ENCODE measurements at places on chromosomes 12 and 14.
A peak's percentile ranks its signal among the peaks of the same experiment; 100 is the strongest.

DNA sequence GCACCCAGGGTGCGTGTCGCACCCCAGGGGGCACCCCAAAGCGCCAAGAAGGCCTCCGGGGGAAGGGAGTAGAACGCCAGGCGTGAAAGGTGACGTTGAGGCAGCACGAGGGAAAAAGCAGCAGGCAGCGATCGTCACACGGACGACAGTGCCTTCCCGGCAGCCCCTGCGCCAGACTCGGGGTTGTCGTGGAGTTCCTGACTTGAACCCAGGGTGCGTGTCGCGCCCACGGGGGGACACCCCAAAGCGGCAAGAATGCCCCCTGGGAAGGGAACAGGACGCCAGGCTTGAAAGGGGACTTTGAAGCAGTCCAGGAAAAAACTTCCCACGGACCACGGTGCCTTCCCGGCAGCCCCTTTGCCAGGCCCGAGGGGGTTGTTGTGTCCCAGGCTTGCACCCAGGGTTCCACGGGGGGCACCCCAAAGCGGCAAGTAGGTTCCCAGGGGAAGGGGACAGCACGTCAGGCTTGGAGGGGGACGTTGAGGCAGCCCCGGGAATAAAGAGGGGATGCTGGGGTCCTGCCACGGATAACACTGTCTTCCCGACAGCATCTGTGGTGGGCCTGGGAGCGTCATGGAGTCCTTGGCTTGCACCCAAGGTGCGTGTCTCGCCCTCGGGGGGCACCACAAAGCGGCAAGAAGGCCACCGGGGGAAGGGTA is 159.2 kb upstream of the ALG10B start:
- no peak for DNase-seq

GRCh38 chr12:93085383-93086287 is 156.5 kb upstream of the EEA1 start:
- no peak for DNase-seq

DNA sequence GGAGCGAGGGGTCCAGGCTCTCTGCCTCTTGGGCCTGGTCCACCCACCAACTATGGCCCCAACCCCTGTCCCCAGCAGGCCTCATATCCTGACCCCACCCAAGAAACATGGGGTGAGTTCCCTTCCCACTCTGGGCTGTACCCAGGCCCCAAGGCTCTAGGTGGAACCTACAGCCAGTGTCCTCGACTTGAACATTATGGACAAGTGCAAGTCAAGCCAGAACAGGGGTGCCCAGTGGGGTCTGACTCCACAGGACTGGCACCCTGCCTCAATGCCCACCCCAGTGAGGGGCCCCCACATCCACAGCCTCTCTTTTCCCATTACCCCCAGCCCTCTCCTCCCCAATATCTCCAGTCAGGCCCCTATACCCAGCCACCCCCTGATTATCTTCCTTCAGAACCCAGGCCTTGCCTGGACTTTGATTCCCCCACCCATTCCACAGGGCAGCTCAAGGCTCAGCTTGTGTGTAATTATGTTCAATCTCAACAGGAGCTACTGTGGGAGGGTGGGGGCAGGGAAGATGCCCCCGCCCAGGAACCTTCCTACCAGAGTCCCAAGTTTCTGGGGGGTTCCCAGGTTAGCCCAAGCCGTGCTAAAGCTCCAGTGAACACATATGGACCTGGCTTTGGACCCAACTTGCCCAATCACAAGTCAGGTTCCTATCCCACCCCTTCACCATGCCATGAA is 8.6 kb downstream of the ARHGAP9 start:
- no peak for DNase-seq

GRCh38 chr14:32020882-32021281 is 56.2 kb upstream of the ARHGAP5 start:
- DNase-seq, result no peak

DNA sequence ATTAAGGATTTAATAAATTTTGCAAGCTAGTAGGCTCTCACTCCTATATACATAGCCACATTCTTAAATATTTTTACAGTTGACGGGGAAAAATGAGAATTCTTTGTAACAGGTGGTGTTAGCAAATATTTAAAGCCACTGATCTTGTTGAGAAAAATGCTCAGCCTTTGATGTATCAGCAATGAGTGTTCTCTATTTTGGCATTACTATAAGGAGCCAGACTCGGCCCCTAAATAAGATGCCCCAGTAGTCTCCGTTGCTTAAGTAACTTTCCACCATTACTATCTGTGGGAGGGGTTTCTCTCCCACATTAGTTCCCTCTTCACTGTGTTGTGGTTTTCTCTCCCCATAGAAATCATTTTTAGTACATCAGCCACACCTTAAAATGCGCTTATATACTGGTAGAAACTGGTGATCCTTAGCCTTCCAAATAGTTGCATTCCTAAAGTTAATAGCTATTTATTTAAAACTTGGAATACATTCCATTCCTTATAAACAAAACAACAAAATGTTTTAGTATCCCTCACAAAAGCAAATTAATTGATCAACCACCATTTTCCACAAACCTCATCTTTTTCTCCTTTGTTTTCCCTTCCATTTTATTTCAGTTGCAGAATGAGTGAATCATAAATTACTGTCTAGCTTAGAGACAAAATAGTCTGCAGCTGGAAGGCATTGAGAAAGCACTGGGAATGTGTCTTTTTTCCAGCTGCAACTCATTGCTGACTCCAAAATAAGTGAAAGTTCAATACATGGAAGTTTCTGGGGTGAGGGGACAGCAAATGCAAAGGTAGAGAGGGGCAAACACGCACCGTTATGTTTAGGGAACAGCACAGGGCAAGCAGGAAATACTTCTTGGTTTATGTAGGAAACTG is 84.7 kb upstream of the FERMT2 start:
- DNase-seq, result no peak

GRCh38 chr14:75871181-75871880 is 110.5 kb downstream of the TGFB3 start:
- DNase-seq, result no peak

- DNase-seq, result no peak
Observed at GRCh38 chr12:113472191-113473121, 785 bp upstream of the LHX5 start.

GRCh38 chr12:230925-231671 is 17.1 kb upstream of the SLC6A12 start:
- no peak for DNase-seq

GRCh38 chr14:68020999-68021663 is 201.6 kb downstream of the RAD51B start:
- peak; percentile 82 for DNase-seq

GRCh38 chr14:32438517-32438916 is 109.4 kb downstream of the AKAP6 start:
- no peak for DNase-seq

- DNase-seq, result no peak
Observed at GRCh38 chr12:11780521-11781101, 131.1 kb downstream of the ETV6 start.

- no peak for DNase-seq
Observed at GRCh38 chr12:64178122-64178521, 44.0 kb downstream of the KICS2 start.

- DNase-seq, result peak; percentile 25
Observed at GRCh38 chr14:24941719-24942118, 108.2 kb downstream of the STXBP6 start.

DNA sequence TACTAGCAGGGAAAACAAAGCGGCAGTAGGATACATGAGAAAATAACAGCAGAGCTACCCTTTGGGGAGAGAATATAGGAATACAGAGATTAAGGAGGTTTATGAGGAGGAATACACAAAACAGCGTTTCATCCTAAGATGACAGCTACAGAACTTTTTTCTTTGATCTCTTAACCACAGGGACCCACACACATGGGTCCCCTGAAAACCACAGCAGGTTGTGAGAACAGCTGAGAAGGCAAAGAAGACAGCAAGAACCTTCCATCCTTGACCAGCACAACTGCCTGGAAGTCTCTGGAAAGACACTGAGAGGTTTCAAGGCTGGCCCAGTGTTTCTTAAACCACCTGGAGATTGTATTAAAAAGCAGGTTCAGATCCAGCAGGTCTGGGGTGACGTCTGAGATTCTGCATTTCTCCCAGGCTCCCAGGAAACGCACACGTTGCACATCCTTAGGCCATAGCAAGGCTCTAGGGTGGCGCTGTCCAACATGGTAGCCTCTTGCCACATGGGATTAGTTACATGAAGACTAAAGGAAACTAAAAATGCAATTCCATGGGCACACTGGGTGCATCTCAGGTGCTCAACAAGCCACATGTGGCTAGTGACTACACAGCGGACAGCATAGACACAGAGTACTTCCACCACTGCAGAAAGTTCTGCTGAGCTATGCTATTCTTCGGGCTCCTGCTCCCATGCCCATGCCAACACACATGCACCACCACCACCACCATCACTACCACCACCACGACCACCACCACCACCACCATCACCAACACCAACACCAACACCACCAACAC is 92.3 kb downstream of the FOXN3 start:
- DNase-seq, result no peak

- no peak for DNase-seq
Observed at GRCh38 chr12:47123730-47124129, 44.0 kb upstream of the AMIGO2 start.

GRCh38 chr12:60760965-60761364 is 1165.1 kb downstream of the SLC16A7 start:
- DNase-seq, result no peak

GRCh38 chr14:101293605-101294004 is 267.7 kb upstream of the DIO3 start:
- DNase-seq, result no peak

- no peak for DNase-seq
Observed at GRCh38 chr12:22248121-22248520, 86.4 kb downstream of the ST8SIA1 start.

- no peak for DNase-seq
Observed at GRCh38 chr12:111598637-111599452, at the start of gene ATXN2. Gene ATXN2, minus strand, starts transcription at chr12:111599315. Its CDS starts 281 bp downstream, at chr12:111599034.

DNA sequence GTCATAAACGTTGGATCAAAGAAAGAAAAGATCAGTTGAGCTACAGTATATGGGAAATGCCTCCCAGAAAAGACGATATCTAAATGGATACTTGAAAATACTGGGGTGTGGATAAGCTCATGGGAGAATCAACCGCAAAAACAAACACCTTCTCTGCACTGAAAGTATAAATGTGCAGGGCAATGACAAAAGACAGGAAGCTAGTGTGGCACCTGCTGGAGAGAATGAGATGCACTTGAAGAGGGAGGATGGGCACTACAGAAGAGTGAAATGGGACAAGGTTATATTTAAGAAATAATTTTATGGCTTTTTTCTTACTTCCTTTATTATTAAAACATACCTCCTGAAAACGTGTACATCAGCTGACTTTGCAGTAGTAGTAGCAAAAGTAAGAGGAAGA is 153.7 kb downstream of the PRKD1 start:
- DNase-seq, result peak; percentile 50

DNA sequence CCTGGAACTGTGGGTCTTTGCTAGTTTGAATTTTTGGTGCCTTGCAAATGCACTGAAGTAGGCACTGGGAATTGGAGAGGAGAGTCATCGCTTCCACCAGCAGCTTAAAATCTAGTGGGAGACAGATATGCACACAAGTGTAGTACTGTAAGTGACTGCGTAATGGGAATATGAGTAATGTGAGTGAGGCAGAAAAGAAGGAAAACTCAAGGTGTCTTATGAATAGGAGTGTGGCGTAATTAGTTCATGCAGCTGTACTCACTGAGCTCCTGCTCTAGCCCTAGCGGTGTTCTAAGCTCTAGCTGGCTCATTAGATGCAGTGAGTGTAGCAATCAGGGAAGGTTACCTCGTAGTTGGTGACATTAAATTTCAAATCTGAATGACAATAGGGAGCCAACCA is 2.8 kb downstream of the TCP11L2 start:
- no peak for DNase-seq

DNA sequence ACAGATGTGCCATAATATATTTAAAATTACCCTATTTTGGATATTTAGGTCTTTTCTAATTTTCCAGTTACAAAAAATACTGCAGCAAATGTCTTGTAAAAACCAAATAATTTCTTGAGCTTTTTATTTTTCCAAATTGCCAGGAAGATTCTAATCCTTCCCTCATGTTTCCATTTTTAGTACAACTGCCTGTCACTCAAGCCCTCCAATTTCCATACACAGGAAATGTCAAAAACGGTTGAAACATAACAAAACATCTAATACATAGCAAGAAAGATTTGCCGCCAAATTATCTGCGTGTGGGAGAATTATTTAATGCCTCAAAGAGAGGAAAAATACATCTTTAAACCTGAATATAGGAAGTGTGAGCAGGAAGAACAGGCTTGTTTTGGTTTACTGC is 2.3 kb upstream of the FOXJ2 start:
- DNase-seq, result no peak

DNA sequence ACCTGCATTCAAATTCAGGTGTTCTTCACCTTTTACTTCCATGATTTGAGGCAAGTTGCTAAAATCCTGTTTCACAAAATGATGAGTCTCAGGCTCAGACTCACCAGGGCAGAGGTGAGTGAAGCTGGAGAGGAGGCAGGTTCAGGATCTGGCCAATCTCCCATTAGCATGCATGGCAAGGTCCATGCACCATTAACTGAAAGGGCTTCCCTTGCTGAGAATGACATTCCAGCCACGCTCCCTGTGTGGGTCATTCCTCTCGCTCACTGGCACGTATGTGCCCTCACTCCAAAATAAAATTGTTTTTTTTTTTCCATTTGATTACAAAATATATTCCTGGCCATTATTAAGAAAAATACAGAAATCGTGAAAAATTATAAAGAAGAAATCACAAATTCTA is 257.6 kb downstream of the C12orf75 start:
- DNase-seq, result no peak

- no peak for DNase-seq
Observed at GRCh38 chr12:5003025-5003666, 40.5 kb upstream of the KCNA5 start.

DNA sequence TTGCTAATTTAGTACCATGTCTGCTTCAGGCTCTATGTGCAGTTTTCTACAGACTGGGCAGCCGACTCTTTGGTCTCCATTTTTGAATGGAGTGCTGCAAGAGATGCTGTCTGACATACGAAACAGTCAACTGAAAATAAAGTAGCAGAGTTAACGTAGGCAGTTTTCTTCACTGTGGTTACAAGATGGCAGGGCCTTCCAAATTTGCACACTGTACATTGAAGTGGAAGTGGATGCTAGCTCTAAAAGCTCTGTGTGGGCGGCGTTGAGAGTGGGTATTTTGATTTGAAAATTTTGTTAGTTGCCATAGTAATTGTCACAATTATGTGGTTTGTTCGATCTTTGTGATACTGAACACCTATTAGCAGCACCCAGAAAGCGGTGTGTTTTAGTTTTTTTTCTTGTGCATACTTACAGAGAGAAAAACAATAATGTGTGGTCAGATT is 154.9 kb upstream of the ATP2B1 start:
- no peak for DNase-seq

DNA sequence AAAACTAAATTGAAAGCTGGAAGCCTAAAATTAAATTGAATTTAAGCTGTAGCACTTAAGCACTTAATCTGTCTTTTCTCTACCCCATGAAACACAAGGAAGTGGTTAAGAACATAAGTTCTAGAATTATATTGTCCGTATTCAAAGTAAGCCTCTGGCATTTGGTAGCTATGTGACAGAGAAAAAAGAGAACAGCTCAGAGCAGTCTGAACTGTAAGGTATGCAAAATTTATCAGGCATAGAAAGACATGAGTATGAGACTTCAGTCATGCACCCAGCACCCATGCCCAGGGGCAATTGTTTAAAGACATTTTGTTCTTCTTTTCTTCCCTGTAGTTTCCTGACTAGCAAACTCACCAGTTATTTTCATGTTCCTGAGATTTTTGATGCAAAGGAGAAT is 116.7 kb downstream of the KCNMB4 start:
- no peak for DNase-seq

GRCh38 chr14:103157969-103158368 is 34.7 kb downstream of the TNFAIP2 start:
- DNase-seq, result no peak
